ENCODE measurements at places on chromosomes 11 and 22. TPM values are rescaled to one million over a fixed set of nuclear protein-coding genes. Genes with fewer than 3 reads are reported as not detected.

GRCh38 chr22:37239336-37240239, 4.5 kb downstream of the RAC2 start:
- ATAC-seq, result no peak

GRCh38 chr22:24285245-24285644, 14.6 kb downstream of the SPECC1L start:
- ATAC-seq, result peak; percentile 93

GRCh38 chr22:44366372-44367300, 53.9 kb upstream of the SHISAL1 start:
- ATAC-seq, result peak; percentile 19

DNA sequence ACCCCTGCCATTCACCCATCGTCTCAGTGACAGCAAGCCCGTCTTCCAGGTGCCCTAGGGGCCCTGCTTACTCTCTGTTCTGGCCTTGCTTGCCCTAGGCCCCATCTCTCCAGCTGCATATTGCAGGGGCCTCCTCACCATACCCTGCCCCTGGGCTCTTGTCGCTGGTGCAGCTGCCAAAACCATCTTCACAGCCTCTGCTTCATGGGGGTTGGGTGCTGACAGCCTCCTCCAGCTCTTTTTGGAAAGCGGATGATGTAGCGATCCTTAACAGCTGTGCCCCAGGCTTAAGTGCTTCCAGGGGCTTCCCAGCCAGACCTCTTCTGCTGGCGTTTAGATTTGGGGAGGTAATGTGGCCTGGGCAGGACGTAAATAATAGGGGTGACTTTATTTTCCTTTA, 61.2 kb upstream of the SUSD2 start:
- no peak for ATAC-seq

DNA sequence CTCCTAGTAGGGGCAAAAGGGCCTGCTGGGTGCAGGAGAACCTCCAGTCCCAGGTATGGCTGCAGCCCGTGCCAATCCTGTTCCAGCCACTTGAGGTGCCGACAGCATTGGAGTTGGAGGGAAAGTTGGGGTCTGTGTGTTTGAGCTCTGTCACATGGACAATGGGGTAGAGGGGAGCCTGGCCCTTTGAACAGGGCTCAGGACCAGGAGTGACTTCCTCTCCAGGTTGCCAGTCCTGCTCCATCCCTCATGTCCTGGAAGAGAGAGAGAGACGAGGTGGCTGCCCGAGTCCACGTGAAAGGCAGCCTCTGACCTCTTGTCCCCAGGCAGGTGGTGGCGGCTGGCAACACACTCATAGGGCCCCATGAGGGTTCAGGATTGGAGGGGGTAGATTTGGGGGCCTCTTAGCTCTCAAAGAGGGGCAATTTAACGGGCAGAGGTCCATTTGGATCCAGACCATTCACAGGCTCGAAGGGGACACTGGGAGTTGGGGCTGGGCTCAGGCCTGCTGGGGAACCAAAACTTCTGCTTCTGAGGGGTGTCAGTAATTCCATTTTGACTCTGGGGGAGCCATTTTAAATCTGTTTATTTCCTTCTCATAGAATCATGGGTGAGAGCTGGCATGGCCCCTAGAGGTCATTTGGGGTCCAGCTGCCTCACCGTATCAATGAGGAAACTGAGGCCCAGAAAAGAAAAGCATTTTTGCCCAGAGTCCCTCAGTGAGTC, 4.1 kb downstream of the ADORA2A start:
- no peak for ATAC-seq

DNA sequence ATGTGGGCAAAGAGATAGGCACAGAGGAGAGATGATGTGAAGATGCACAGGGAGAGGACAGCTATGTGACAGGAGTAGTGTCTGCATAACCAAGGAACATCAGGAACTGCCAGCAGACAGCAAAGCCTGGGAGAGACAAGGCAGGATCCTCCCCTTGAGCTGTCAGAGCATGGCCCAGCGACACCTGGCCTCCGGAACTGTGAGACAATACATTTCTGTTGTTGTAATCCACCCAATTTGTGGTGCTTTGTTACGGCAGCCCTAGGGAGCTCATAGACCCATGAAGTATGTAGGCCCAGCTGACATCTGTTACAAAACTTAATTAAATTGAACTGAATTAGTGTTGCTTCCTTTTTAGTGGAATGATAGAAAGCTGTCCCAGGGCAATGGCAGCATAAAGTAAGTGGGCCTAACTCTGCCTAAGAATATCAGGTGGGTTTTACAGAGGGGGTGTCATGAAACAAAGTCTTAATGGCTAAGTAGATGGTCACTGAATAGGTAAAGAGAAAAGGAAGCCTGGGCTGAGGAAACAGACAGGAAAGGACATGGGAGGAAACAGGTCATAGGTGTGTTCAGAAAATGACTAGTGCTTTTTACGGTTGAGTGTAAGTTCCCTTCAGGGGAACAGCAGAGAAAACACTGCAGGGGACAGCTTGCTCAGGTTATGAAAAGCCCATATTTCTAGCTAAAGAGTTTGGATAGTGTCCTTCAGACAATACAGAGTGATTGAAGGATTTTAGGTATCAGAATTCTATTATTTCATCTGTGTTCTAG, 24.8 kb downstream of the RASSF10 start:
- no peak for ATAC-seq

GRCh38 chr11:88301488-88302140, 35.9 kb downstream of the CTSC start:
- ATAC-seq, result peak; percentile 73

- ATAC-seq, result no peak
Observed at GRCh38 chr22:45934168-45934564, 42.8 kb downstream of the WNT7B start.

DNA sequence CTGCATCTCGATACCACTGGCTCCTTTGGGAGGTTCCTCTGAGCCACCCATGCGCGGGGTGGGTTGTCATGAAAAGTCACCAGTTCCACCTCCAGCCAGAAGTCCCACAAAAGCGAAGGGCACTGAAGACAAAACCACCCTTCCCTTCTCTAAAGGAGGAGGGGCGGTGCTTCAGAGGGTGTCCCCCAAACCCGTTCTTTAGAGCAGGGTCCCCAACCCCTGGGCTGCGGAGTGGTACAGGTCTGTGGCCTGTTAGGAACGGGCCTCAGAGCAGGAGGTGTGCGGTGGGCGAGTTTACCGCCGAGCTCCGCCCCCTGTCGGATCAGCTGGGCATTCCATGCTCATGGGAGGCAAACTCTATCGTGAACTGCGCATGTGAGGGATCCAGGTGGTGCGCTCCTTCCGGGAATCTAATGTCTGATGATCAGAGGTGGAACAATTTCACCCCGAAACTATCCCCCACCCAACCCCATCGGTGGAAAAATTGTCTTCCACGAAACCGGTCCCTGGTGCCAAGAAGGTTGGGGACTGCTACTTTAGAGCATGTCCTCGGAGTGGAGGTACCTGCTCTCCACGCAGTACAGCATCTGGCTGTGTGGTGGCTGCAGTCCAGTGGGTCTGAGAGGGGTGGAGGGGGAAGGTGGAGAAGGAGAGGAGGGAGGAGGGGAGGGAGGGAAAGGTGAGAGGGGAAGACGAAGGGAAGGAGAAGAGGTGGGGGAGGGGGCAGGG, 72.9 kb upstream of the SEPTIN5 start:
- no peak for ATAC-seq

DNA sequence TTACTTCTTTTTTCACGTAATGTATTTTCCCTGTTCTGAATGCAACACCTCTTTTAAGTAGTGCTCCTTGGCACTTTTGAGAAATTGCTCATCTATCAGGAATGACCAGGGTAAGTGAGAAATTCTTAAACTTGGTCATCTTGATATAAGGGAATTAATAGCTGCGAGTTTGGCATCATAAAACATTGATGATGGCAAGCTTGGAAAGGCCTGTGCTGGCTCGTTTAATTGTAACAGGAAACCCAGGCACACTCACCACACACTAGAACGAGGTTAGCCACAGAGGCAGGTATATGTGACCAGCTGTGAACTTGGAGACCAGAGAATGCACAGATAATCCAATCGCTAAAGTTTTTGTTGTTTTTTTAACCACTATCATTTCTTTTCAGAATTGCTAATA, 24.3 kb downstream of the FAM118A start:
- no peak for ATAC-seq

GRCh38 chr11:36026315-36026968, 82.6 kb downstream of the LDLRAD3 start:
- ATAC-seq, result no peak

DNA sequence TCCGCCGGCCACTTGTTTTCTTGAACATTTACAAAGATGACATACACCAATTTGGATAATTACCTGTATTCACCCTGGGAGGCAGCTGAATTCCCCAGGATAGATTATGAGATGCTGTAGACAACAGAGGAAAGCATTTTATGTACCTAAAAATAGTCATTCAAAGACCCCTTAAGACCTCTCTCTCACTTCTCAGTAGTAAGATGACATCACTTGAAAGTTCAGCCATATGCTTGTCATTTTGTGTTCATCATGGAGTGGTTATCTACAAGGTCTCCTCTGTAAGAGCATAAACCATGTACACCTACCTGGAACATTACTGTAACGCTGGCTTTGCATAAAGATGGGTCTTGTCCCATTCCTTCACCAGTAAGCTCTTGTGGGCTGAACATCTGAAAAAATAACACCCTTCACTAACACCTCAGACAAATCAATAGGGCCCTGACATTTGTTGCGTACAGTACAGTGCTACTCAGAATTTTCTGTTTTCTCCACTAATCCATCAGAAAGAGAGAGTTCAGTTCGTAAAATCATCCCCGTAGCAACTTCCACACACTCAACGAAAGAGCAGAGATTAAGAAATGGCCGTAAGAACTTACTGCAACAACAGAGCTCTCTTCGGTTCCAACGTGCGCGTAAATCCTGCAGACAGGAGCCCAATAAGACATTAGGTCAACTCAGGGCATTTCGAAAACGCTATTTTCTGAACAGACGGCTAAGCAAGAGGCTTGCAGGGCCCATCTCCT, 15.6 kb upstream of the WDR74 start:
- no peak for ATAC-seq

DNA sequence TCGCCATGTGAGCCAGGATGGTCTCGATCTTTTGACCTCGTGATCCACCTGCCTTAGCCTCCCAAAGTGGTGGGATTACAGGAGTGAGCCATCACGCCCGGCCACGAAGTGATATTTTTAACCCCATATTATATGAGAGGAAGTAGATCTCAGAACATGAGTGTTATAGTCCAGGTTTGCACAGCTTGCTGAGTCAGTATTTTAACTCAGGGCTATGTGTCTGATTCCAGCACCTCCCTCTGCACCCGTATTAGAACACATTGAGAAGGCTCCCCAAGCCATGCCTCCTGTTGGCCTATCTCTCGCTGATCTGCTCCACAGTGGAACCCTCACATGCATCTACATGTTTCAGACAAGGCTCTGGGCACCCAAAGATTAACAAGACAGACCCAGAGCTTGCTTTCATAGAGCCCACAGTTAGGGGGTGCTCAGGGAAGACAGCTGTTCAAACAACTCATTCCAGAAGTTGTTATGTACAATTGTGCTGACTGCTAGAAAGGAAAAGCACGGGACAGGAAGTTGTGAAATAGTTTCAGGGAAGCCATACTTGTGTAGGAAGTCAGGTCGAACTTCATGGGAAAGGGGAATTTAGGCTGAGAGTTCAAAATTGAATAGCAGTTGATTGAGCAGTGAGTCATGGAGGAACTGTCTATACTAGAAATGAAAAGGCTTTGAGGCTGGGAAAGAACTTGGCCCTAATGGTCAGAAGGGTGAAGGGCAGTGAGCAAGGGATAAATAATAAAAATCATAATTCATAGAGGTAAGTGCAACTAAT, 49.3 kb upstream of the CLPB start:
- ATAC-seq, result no peak

DNA sequence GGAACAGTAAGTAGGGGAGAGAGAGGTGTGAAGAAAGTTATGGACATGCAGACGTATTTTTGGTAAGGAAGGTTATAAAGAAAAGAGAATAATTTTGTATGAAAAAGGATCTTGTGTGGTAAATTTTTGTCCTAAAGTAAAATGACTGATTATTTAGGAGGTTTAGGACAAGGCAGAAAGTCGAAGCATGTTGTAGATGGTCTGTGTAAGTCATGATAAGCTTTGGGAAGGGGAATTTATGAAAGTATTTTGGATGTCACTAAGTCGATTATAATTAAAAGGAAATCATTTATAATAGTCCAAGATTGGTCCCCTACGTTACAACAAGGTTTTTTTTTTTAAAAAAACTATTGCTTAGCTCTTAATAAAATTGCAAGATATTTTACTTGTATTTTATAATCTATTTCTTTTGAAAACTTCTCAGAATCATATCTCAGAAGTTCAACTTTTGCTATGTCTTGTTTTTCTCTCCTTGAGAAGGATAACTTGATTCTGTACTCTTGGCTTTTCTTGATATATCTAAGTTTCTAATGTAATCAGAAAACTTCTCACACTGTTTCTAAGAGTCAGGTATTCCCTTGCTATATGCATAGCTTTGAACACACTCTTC, 10.9 kb upstream of the CABP2 start:
- no peak for ATAC-seq

DNA sequence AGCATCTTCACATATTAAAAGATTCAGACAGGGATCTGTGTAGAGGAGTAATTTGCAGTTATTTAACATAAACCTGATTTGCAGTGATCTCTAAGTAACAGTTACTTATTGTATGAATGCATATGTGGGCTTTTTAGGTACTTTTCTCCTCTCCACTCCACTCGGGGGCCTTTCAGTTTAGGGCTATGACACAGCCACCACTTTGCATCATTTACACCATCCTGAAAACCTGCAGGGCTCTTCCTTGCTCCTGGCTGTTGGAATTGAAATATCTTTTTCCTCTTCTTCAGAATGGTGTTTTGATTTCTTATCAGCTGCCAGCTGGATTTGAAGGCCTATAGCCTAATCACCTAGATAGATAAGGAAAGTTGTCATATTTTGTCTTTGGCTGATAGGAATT, 580.8 kb downstream of the NELL1 start:
- no peak for ATAC-seq

DNA sequence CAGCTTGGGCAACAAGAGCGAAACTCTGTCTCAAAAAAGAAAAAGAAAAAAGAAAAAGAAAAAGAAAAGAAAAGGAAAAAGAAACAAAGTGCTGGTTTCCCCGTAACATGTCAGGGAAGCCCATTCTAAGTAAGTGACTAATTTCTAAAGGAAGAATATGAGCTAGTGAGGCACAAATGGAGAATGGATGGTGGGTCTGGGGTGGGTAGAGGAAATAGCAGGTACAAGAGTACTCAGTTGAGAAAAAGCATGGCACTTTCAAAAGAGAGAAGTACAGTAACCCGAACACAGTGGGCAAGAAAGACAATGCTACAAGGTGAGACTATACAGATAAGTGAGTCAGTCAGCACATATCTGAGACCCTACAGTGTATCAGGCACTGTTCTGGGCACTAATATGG, 4.5 kb downstream of the MAJIN start:
- peak; percentile 52 for ATAC-seq

GRCh38 chr11:76148231-76148630, 58.1 kb downstream of the WNT11 start:
- ATAC-seq, result no peak

ACRV1 gene
- total RNA-seq, result not detected

TMPRSS6 gene
- total RNA-seq, result 86.6 TPM

BIK gene
- 4.0 TPM for total RNA-seq

PDE3B gene
- total RNA-seq, result 23.0 TPM

PTPN5 gene
- not detected for total RNA-seq

DTX4 gene
- 0.13 TPM for total RNA-seq

NUP160 gene
- 77.7 TPM for total RNA-seq

ARHGAP20 gene
- not detected for total RNA-seq

CCDC116 gene
- 0.29 TPM for total RNA-seq

Data from activated T-helper 17 cell treated with anti-CD3 and anti-CD28 coated beads, Interleukin-2, amount 50 U/mL, for 72 hours (primary cell).